ENCODE measurements at places on chromosomes 6 and 20.

GRCh38 chr20:40547483-40548091 is 141.4 kb downstream of the MAFB start:
- no peak for DNase-seq

- DNase-seq = no peak
Observed at GRCh38 chr6:163991321-163991720, 576.8 kb downstream of the QKI start.

- no peak for DNase-seq
Observed at GRCh38 chr6:7904654-7905319, 5.8 kb downstream of the TXNDC5 start.

- no peak for DNase-seq
Observed at GRCh38 chr6:113120582-113121285, 736.4 kb upstream of the MARCKS start.

GRCh38 chr6:40661726-40662125 is 74.6 kb upstream of the LRFN2 start:
- no peak for DNase-seq

GRCh38 chr6:95804847-95805541 is 210.8 kb upstream of the FUT9 start:
- DNase-seq = peak; percentile 31
